ENCODE measurements at places on chromosomes 7 and 10. TPM values are rescaled to one million over a fixed set of nuclear protein-coding genes. Genes with fewer than 3 reads are reported as not detected.
A peak's percentile ranks its signal among the peaks of the same experiment; 100 is the strongest.

The IQCE gene
- 58.8 TPM for total RNA-seq

The CHRM2 gene
- 17.5 TPM for total RNA-seq

The FAM24B gene
- not detected for total RNA-seq

The ARL3 gene
- total RNA-seq = 0.58 TPM

The MICALL2 gene
- total RNA-seq = 30.7 TPM

The DNAH11 gene
- 1.7 TPM for total RNA-seq

DNA sequence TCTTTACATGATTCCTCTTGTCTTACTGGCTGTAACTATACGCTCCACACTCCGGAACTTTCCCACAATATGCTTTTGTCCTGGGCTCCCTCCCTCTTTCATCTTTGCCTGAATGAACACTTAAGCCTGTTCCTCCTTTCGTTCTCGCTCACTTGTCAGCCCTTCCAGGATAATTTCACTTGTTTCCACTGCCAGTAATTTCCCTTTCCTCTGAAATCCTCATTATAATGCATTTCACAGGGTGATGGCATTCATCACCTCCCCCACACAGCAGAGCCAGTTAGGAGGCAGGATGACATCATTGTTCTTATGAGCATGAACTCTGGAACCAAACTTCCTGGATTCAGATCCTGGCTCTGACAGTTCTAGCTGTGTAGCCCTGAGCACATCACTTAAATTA, 372.6 kb downstream of the GPR158 start:
- no peak for DNase-seq

DNA sequence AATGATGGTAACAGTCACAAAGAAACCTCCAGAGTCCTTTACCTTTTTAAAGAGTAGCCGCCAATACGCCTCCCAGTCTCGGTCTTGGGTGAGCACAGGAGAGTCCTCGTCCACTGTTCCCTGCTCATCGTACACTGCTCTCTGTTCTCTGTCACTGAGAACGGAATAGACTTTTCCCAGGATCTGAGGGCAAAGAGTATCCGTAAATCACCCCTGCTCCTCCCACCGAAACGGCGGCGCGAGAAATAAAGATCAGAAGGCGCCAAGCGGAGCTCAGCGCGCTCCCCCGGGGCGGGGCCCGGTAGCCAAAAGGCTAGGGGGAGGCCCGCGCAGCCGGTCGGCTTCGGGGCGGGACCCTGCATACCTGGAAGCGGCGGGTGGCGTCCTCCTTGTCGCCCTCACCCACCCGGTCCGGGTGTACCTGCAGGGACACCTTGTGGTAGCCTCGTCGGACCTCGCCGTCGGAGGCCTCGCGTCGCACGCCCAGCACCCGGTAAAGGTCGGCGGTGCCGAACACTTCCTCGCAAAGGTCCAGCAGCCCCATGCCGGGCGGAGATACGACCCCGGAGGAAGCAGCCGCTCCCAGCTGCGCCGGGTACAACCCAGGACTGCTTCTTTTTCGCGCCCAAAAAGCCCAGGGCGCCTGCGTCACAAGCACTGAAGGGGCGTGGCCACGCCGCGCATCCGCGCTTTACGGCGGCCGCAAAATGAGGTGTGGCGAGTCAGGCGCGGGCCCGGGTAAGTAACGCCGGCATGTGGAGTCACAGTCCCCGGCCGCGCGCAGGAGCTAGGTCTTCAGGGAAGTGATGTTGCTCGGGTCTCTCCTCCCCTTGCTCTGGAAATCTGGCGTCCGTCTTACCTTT, at the start of gene DNAJC9:
TSS of gene DNAJC9 (minus strand) at position 610 of the 863 bp plus-strand sequence. CDS start at position 544, 66 bp downstream.
- DNase-seq = peak; percentile 98

- no peak for DNase-seq
Observed at GRCh38 chr10:100977436-100977835, 8.1 kb downstream of the SEMA4G start.

GRCh38 chr10:3137958-3138726, 34.4 kb downstream of the PITRM1 start:
- no peak for DNase-seq

DNA sequence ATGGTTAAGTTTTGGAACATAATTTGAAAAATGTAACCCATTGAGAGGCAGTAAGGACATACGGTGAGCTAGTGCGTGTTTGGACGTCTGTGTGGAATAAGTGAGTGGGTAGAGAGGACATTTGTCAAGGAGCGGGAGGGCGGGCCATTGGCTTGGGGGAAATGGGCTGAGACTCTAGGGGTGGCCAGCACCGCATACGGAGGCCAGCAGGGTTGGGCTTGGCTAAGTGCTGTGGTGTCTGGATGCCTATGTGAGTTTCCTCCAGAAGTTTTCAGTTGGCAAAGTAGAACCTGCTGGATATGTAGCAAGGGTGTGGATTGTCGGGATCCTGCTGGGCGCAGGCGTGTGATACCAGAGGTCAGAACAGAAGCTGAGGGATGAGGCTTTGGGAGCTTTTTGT, 103.0 kb downstream of the TCF7L2 start:
- DNase-seq = no peak

- DNase-seq = no peak
Observed at GRCh38 chr10:20415684-20416083, 481.4 kb downstream of the NEBL start.

DNA sequence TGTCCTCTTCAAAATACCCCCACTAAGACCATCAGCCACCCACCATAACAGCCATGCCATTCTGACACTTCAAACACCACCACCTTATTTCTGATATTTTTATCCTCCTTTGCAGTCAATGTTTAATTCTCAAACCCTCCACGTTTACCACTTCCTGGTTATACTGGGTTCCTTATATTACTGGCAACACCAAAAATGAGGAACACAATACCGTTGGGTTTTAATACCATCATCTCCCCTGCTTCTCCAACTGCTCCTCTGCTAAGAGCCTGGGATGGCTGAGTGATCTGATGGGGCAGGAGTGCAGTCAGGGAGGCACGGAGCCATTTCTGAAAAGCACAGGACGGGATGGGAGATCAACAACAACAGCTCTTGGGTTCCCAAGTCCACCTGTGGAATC, 140.5 kb downstream of the CHCHD3 start:
- DNase-seq = no peak

- DNase-seq = no peak
Observed at GRCh38 chr10:98316170-98316569, 48.2 kb upstream of the LOXL4 start.

- DNase-seq = no peak
Observed at GRCh38 chr7:6175645-6176044, 96.8 kb downstream of the CYTH3 start.

DNA sequence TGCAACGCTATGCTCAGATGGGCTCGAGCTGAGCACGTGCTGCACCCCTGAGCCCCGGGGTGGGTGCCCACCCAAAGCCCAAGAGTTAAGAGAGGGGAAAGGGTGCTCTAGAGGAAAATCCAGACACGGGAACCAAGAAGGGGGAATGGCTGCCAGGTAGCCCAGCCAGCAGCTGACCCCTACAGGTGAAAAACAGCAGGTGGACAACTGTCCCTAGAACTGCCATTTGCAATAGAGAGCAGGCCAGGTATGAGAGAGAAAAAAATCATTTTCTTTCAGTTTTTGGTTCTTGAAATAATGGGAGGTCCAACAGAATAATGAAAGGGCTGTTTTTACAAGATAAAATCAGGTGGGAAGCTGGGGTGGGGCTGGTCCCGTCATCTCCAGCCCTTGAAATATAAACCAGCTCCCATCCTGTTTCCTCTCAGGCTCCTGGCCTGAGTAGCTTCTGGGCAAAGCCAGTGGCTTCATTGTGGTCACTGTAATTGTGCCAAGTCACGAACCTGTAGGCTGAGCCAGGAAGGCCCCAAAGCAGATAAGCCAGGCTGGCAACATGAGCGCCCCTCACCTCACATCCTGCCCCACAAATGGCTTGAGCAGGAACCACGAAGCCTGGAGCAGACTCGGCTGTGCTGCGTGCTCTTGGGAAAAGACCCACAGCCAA, 257.8 kb downstream of the SNX10 start:
- no peak for DNase-seq

GRCh38 chr7:153530441-153530840, 521.8 kb upstream of the DPP6 start:
- DNase-seq = no peak

All from stomach (tissue), 19 donors.